ENCODE measurements at places on chromosomes 4 and X. TPM values are rescaled to one million over a fixed set of nuclear protein-coding genes. Genes with fewer than 3 reads are reported as not detected.

DNA sequence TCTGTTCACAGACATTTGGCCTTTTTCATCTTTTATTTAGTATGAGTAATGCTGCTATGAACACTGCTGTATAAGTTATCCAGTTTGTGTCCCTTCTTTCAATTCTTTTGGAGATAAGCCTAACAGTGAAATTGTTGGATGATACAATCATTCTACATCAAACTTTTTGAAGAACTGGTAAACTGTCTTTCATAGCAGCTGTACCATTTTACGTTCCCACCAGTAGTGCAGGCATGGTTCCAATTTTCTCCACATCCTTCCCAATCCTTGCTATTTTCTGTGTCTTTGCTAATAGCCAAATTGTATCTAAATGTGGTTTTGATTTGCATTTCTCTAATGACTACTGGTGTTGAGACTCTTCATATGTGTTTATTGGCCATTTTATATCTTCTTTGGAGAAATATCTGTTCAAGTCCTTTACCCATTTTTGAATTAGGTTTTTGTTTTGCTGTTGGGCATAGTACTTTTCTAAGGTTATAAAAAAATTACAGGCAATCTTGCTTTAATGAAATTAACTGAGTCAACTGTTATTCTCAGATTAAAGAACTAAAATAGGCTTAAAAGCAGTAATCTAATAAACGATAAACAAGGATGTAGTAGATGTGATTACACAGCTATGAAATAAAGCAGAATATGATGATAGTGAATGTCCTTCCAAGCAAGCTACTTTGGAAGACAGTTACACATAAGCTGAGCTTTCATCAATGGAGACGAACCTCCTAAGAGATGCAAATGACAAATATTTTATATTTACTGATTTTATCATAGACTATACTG lies 57.2 kb downstream of the FBXW7 start:
- peaks cover 35% of the 10 kb centered on the region for H3K4me1 ChIP-seq
- no peaks in the 10 kb centered on the region for H3K27me3 ChIP-seq
- H3K36me3 ChIP-seq, result peaks cover 29% of the 10 kb centered on the region
- DNase-seq, result no peak
- no peak overlapping the region for H3K27ac ChIP-seq
- no peak overlapping the region for H3K4me3 ChIP-seq

DNA sequence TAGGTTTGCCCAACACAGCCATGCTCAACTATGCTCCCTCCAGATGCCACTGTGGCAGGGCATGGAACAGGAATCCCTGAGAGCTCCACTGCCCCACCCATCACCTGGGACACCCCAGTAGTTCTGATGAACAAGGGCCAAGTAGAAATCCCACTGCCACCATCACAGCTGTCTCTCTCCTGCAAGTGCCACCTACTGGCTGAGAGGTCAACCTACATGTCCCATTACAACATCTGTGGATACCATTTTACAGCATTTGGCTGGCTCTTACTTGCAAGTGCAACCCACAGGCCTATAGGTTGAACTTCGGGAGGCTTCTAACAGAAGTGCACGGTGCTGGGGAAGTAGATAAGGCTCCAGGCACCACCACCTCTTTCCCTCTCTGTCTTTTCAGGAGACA lies 142.5 kb downstream of the CXXC4 start:
- no peaks in the 10 kb centered on the region for H3K4me1 ChIP-seq
- no peak overlapping the region for H3K4me3 ChIP-seq
- DNase-seq, result no peak
- H3K27ac ChIP-seq, result no peak overlapping the region

DNA sequence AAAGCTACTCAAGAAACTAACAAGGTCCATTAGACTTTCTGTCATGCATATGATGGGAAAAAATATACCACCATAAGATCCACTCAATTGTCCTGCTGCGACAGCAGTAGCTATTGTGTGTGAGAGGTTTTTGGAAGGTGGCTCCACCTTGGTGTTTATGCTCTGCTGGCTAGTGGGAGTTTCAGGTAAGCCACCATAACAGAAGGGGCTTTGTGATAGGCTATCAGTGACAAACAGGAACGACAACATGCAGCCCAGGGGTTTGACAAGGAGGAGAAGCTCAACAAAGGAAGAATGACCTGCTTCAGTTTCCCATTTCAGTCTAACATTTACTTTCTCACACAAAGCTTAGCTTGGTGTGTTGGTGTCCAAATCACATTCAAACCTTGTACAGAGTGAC lies 182.6 kb downstream of the ATOH1 start:
- no peak for DNase-seq
- no peak overlapping the region for H3K4me3 ChIP-seq
- H3K36me3 ChIP-seq, result no peaks in the 10 kb centered on the region
- H3K27ac ChIP-seq, result no peak overlapping the region
- H3K27me3 ChIP-seq, result no peaks in the 10 kb centered on the region

DNA sequence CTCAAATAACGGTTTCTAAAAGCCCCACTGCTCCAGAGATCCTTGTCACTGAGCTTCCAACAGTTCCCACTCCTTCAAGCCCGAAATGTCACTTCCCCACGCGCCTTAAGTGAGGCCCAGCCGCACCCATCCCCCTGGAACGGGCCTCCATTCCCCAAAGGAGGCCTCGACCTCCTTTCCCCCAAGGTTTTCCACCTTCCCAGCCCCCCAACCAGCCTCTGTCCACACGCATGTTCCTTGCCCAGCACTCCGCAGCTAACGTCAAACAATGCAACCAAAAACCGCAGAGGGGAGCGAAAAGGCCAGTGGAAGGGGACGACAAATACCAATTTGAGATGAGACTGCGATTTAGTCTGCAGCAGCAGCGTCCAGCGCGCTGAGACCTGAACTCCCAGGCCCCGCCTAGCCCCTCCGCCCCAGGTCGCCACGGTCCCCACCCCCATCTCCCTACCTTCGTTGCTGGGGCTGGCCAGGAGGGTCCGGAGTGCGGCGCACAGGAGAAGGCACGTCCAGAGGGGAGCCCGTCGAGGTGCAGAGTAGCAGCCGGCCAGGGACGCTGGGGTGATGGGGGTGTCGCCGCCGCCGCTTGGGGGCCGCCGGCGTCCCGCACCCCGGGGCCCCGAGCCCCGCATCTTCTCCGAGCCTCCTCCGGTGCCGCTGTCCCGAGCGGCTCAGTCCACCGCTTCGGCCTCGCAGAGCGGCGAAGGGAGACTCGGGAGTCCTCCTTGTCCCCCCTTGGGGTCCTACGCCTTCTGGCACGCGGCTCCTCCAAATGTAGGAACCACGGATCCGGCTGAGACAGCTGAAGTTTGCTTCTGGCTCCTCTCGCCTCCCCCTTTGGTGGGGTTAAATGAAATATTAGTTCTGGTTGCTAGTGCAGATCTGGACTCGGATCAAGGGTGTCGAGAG lies 924 bp downstream of the EPHA5 start:
- H3K27ac ChIP-seq, result no peak overlapping the region
- no peaks in the 10 kb centered on the region for H3K36me3 ChIP-seq
- peaks cover 39% of the 10 kb centered on the region for H3K27me3 ChIP-seq
- DNase-seq, result no peak

GRCh38 chrX:103607364-103608305 lies at the start of gene TCEAL3:
TSS of gene TCEAL3 (plus strand) at chrX:103607963. CDS start at chrX:103609065, 1,102 bp downstream.
- H3K4me3 ChIP-seq, result peak within 1 kb of the TSS; percentile 76
- peaks cover 4% of the 10 kb centered on the region for H3K36me3 ChIP-seq
- H3K27ac ChIP-seq, result peak within 1 kb of the TSS; percentile 77
- H3K27me3 ChIP-seq, result no peaks in the 10 kb centered on the region

- no peaks in the 10 kb centered on the region for H3K4me1 ChIP-seq
- no peak overlapping the region for H3K4me3 ChIP-seq
- H3K27ac ChIP-seq, result no peak overlapping the region
Measured at GRCh38 chr4:176288020-176288419, 19.0 kb upstream of the ASB5 start.

DNA sequence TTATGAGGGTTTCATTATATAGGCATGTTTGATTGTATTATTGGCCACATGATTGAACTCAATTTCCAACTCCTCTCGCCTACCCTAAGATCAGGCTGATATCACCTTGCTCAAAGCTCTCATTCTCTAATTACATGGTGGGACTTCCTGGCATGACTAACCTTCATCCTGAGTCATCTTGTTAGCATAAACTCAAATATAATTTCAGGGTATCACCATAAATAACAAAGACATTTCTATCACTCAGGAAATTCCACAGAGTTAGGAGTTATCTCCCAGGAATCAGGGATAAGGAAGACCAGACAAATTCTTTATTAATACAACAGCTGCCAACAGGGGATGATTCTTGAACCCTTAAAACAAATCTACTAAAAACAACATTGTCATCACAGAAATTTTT lies 90.7 kb downstream of the NDST3 start:
- H3K4me3 ChIP-seq, result no peak overlapping the region
- no peaks in the 10 kb centered on the region for H3K27me3 ChIP-seq
- DNase-seq, result no peak
- no peaks in the 10 kb centered on the region for H3K36me3 ChIP-seq
- no peaks in the 10 kb centered on the region for H3K4me1 ChIP-seq

DNA sequence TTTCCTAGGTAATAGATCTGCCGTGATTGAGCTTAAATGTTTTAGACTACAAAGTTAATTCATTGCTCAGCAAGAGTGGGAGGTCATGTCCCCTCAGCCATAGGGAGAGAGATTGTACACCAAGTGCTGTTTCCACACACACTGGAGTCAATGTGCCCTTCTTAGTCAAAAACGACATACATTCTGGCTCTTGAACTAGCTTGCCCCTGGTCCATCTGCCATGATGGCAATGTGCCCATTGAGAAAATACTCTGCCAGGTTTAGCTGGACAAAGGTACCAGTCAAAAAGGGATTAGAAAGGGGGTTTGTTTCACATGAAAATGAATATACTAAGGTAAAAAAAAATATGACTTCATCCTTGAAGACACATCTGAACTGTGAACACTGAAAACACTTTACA lies 377.1 kb upstream of the ADGRL3 start:
- DNase-seq, result no peak
- no peaks in the 10 kb centered on the region for H3K27me3 ChIP-seq
- no peaks in the 10 kb centered on the region for H3K36me3 ChIP-seq
- H3K4me1 ChIP-seq, result no peaks in the 10 kb centered on the region

DNA sequence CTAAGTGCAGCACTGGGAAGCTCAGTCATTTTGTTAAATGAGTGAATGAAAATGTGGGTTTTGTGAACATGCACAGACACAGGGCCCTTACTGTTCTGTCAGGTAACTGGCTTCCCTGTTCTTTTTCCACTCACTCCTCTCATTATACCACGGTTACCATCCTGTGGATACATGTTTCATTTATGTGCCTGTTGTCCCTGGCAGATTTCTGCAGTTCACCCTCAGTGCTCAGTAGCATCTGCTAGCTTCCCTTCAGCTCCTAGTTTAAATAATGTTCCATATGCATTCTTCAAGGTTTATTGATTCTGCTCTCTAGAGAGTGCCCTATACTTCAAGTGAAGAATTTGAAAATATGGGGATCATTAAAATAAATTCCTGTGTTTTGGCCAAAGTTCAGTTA lies 1634.3 kb upstream of the ADGRL3 start:
- H3K4me1 ChIP-seq, result no peaks in the 10 kb centered on the region
- H3K27ac ChIP-seq, result no peak overlapping the region
- H3K4me3 ChIP-seq, result no peak overlapping the region

DNA sequence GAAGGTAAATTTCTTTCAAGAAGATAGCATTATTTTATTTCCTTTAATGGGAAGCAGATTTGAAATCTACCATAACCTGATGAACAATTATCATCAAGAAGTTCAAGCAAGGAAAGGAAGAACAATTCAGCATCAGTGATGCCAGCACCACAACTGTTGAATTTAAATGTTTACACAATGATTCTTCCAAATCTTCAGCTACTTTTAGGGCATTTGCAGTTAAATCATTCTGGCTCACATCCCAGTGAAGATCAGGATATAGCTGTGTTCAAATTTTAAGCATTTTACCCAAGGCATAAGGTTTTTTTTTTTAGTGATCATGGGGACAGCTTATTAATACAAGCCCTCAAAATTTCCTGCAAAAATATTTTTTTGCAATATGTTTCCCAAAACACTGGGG lies 112.9 kb downstream of the SHISA3 start:
- peaks cover 3% of the 10 kb centered on the region for H3K4me1 ChIP-seq
- H3K4me3 ChIP-seq, result no peak overlapping the region
- H3K36me3 ChIP-seq, result peaks cover 21% of the 10 kb centered on the region
- no peak for DNase-seq

GRCh38 chr4:172776203-172776861 lies 392.3 kb upstream of the GALNT7 start:
- no peak overlapping the region for H3K27ac ChIP-seq
- no peaks in the 10 kb centered on the region for H3K4me1 ChIP-seq
- no peak for DNase-seq
- no peaks in the 10 kb centered on the region for H3K36me3 ChIP-seq
- no peaks in the 10 kb centered on the region for H3K27me3 ChIP-seq
- no peak overlapping the region for H3K4me3 ChIP-seq

DNA sequence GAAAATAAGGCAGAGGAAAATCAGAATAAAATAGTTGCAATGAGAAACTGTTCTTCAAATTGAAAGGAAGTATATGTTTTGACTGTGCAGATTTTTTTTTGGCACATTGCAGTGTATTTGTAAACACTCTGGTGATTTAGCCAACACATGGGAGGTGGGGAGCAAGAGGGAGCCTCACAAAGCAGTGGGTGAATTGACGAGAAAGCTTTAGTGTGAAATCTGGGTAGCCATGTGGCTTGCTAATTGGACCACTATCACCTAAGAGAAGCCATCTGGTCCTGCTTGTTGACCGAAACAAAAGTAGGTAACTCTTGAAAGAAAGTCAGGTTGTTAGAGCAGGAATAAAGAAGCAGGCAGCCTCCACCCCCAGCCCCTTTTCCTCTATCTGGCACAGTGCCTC lies 10.4 kb downstream of the CLCN5 start:
- H3K27ac ChIP-seq, result no peak overlapping the region
- H3K4me3 ChIP-seq, result no peak overlapping the region
- no peak for DNase-seq

GRCh38 chr4:34187056-34187455 lies 2057.3 kb downstream of the ARAP2 start:
- no peak overlapping the region for H3K4me3 ChIP-seq
- no peaks in the 10 kb centered on the region for H3K36me3 ChIP-seq
- H3K4me1 ChIP-seq, result no peaks in the 10 kb centered on the region
- H3K27ac ChIP-seq, result no peak overlapping the region
- H3K27me3 ChIP-seq, result no peaks in the 10 kb centered on the region

DNA sequence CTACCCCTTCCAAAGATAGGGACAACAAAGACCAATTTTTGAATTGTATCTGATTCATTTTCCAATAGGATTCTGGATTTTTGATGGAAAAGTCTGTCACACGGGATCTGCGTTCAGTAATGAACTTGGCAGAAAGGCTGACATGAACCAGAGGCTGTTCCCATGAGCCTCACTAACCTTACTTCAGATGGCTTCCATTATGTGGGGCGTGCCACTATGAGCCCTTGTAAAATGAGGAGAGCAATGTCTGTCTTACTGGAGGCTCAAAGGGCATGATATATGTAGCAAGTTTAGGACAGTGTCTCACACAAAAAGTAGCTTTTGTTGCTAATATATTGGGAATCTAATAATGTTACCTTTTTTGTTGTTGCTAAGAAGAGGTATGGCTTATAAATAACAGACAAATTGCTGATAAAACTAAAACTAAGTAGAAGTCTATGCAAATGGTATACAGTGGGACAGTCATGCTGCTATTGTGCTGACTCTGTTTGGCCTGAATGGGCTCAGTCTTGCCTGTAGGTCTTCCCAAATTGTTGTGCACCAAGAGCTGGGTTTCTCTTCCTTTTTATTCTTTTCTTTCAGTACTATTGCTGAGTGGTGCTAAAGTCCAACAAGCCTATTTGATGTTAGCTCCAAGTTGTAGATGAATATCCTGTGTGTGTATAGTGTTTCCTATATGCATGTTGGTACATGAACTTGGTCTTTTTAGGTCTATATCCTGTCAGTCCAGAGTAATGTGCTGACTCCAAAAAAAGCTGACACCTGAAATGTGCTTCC lies 132.1 kb downstream of the SPRY1 start:
- H3K27me3 ChIP-seq, result no peaks in the 10 kb centered on the region
- H3K27ac ChIP-seq, result no peak overlapping the region
- no peaks in the 10 kb centered on the region for H3K36me3 ChIP-seq

The PNMA6F gene
- not detected for total RNA-seq

The PROM1 gene
- 0.22 TPM for total RNA-seq

The DCAF4L1 gene
- 0.41 TPM for total RNA-seq

The PCYT1B gene
- 0.36 TPM for total RNA-seq

The NSG1 gene
- 5.6 TPM for total RNA-seq
